Islet precursor cell (in vitro differentiated cells): ENCODE measurements at places on chromosomes 6 and 20.
A peak's percentile ranks its signal among the peaks of the same experiment; 100 is the strongest.

- peak; percentile 40 for DNase-seq
These were observed 2.8 kb downstream of the EBF4 start for GRCh38 chr20:2695206-2695983.

DNA sequence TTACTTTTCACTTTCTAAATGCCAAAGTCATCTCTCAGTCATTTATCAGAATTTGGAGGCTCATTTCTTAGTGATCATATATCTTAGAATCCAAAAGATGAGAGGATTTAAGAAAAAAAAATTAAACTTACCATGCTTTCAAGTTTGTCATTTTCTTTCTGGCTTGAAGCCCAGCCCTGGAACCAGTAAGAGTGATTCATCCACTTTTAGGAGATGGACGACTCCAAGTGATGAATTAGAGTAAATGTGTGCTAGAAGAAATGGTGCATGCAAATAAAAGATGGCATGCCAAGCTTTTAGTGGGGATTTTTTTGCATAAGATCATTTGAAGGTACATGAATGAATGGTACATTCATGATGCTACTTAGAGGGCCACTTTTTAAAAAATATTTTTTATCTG, 20.1 kb downstream of the PLCB1 start:
- DNase-seq, result no peak

DNA sequence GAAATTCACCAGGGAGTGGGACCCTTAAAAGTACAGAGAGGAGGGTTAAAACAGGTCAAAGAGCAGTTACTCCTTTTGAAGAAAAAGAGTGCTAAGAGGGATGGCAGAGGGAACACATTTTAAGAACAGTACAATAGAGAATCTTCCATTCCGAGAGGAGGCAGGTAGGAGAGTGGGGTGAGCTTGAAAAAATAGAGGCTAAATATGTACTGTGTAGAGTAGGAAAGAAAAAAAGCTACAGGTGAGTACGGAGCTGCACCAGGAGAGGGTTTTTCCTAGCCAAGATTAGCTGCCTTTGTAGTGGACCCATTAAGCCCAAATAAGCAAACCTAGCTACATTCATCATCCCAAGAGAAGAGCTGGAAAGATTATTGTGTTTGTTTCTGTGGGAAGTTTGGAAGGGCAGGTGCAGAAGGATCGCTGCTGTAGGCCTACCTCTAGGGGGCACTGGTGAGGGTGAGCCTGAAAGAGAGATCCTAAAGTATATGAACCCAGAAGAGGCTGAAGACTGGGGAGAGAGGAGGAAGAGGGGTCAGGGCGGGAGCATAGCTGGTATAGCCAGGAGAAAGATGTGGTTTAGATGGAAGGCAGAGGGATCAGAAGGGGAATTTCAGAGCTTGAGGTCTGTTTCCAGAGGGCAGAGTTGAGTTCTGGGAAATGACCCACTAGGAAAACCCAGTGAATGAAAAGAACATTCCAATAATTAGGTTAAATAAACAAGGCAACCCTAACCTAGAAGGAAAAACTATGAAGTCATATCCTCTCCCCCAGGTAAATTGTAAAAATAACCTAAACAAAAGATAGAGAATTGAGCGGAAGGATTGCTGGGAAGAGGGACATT, 50.2 kb upstream of the HINT3 start:
- peak; percentile 70 for DNase-seq

DNA sequence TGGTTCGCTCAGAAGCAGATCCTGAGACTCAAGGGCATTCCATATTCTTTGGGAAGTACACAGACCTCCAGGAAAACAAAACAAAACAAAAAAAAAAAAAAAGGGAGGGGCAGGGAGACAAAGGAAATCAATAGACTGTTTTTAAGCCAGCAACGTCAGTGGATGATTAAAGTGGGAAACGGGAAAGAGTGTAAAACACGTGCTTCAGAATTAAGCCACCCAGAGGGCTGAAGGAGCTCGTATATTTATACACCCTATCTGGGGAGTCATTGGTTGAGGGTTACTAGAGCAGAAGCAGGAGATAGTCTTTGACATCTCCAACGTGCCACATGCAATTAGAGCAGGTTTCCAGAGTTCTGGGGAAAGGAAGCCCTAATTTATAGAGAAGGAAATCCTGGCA, 26.2 kb downstream of the PDE7B start:
- no peak for DNase-seq

DNA sequence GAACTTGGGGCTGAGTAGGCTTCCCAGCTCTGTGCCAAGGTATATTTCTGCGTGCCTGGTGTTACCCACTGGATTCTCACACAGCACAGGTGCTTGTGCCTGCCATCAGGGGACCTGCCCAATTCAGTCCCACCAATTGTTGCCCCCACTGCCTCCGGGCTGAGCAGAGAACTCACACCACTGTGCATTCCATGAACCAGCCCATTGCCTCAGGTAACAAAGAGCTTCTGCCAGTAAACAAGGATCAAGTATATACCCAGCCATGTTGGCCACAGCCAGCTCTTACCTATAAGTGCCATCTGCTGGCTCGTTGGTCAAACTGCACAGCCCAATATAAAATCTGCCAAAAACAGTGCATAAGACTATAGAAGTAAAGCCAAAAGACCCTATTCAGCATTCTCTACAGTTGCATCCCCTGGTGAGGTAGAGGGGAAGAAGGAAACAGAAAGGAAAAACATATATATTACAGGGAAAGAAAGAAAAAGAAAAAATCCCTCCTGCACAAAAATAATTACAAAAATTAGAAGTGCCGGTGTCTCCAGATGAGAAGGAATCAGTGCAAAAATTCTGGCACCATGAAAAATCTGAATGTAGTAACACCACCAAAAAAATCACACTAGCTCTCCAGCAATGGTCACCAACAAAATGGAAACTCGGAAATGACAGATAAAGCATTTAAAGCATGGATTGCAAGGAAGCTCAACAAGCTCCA, 241.4 kb downstream of the IBTK start:
- peak; percentile 61 for DNase-seq

DNA sequence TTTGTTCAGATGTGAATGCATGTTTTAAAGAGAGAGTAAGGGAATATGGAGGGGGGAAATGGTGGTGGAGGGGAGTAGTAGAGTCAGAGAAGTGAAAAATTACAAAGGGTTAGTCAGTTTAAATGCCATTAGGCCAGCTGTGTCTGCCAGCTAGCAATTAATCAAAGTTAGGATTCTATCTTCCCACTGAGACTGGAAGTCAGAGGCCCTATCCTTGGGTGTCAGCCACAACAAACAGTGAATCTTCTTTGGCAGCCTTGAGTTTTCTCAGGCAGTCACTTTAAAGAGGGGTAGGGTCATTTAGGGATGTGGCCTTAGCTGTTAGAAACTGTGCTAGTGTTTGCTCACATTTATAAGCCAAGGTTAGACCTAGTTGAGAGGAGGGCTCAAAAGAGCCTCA, 120.5 kb upstream of the BTBD3 start:
- no peak for DNase-seq

DNA sequence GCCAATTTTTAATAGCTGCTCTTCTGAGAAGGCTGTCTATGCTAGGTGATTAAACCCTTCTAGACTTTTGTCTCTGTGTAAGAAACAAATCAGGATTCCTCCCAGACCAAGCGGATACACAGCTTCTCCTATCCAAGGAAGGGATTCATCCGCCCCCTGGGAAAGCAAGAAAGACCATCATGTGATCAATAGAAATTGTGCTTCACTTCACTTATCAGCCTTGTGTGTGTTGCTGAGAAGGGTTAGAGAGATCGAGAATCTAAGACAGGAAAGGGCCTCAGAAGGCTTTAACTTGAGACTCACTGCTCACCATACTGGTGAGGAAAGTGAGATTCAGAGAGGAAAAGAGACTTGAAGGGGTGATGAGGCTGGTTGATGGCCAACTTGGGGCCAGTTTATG, 1.5 kb downstream of the ABCC10 start:
- DNase-seq, result no peak

- no peak for DNase-seq
These were observed 4.5 kb upstream of the CD109 start for GRCh38 chr6:73691512-73691911.

DNA sequence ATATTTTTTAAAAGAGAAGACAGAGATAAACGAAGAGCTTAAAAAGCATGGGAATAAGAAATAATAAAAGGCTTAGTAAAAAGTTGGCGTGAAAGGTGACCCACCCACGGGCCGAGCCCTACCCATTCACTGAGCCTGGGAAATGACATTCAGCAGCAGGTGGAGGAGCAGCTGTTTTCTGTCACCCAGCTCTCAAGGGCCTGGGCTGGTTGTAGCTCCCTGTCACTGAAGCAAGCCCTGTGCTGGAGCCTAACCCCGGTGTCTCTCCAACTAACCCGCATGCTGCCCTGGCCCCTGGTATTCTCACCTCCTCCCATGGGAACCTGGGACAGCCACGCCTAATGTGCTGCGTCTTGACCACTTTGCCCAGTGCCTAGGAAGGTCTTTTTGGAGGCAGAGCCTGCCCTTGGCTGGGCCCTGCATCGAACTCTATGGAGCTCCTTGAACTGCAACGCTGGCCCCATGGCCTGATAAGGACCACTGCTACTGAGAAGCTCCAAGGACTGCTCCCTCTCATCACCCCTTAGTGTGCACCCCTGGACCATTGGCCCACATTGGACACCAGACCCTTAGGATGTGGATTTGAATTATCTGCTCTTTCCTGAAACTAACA, 68.8 kb upstream of the IYD start:
- DNase-seq, result no peak

DNA sequence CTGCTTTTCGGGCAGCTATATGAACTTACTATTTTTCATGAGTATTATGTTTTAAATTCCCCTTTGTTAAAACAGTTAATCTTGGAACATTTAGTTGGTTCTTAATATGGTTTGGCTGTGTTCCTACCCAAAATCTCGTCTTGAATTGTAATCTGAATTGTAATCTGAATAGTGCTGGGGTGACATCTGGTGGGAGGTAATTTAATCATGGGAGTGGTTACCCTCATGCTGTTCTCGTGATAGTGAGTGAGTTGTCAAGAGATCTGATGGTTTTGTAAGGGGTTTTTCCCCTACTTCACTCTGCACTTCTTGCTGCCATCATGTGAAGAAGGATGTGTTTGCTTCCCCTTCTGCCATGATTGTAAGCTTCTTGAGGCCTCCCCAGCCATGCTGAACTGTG, 305.4 kb upstream of the MAP3K7 start:
- no peak for DNase-seq

- DNase-seq, result peak; percentile 87
These were observed 78.5 kb upstream of the FRMD1 start for GRCh38 chr6:168157272-168158212.

- peak; percentile 52 for DNase-seq
These were observed 37.6 kb upstream of the ZBP1 start for GRCh38 chr20:57657535-57658446.
